ENCODE measurements at places on chromosomes 6 and 20.

DNA sequence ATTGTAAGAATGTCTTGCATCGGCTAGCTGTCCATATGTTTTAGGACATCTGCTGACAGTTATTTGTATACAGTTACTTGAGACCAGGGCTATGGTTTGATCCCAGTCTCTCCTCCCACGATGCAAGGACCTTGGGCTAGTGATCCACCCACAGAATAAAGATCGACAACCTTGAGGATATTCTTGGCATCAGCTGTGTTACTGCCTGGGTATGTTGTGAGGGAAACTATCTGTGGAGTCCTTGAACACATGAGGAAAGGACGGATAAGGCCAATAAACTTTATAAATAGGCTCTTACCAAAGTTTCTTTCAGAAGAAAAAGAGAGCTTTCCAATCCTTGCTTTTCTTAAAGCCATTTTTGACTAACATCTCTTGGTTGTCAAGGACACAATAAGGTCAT is 70.8 kb upstream of the HEY2 start:
- no peak for DNase-seq

- DNase-seq, result no peak
Observed at GRCh38 chr6:142068416-142068815, 64.3 kb upstream of the GJE1 start.

GRCh38 chr6:143169440-143169839 is 108.8 kb downstream of the AIG1 start:
- DNase-seq, result no peak

DNA sequence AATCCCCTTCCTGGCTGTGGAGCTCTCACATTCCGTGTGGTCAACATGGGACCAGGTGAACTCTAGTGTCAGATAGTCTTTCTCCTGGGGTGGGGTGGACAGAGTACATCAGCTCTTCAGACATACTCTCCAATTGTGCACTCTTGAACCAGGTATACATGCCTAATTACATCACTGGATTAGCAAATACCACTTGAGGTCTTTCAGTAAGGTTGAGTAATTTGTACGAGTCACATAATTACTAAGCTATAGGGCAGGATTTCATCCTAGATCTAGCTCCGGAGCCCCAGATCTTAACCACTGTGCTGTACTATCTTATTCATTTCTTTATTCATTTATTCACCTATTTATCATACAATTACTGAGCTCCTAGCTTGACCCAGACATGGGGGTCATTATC is 821.3 kb downstream of the TFAP2A start:
- no peak for DNase-seq

- no peak for DNase-seq
Observed at GRCh38 chr6:53654745-53655240, 10.8 kb downstream of the KLHL31 start.

DNA sequence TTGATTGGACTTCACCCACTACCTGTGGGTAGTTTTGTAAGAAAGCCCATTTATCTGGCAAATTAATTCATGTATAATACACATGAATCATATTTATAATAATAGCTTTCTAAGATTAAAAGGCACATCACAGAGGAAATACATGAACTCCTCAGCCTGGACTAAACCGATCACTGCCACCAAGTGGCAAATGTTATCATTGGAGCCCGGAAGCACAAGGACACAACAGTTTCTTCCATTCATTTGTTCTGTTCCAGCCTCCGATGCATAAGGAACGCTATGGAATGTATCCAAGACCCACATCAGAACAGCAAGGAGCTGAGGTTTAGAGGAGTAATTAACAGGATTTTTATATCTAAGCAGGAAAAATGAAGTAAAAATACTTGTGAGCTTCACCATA is 13.9 kb upstream of the IPCEF1 start:
- no peak for DNase-seq

DNA sequence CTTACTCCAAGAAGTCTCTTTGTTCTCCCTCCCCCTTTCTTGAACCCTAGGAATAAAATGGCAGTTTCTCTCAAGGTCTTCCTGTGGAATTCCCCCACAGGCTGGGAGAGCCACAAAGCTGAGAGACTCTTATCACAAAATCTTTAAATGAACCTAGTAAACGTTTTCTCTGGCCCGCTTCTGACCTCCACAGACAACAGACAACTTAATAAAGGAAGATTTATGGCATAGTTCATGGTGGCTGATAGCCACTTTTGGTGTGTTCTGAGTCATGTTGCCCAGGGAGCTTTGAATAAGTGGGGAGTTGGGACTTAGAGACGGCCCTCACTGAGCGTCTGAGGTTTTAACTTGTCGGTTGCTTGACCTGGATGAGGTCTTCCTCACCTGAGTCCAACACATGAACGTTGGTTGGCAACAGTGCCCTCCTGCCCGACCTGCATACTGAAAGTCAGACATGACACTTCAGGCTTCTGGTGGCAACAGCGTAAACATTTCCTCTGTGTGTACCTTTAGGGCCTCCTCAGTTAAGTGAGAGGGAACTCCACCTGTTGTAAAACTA is 124.1 kb downstream of the FOXO3 start:
- DNase-seq, result no peak

- no peak for DNase-seq
Observed at GRCh38 chr20:11130554-11131166, 456.9 kb upstream of the JAG1 start.

GRCh38 chr6:70998148-70998547 is 41.3 kb upstream of the B3GAT2 start:
- no peak for DNase-seq

GRCh38 chr20:60172346-60172984 is 214.2 kb downstream of the CDH26 start:
- DNase-seq, result no peak

- DNase-seq, result peak; percentile 56
Observed at GRCh38 chr6:144149894-144150709, at the start of gene STX11. Gene STX11, plus strand, starts transcription at chr6:144150517. Its CDS starts 36,111 bp downstream, at chr6:144186628.

- no peak for DNase-seq
Observed at GRCh38 chr6:2890976-2891767, 11.9 kb downstream of the SERPINB9 start.

Data from activated CD8-positive, alpha-beta memory T cell treated with anti-CD3 and anti-CD28 coated beads for 1 hour (primary cell).